ENCODE measurements at places on chromosomes 11 and 22.

- DNase-seq = no peak
Measured at GRCh38 chr11:17403980-17404759, 15.7 kb upstream of the KCNJ11 start.

- DNase-seq = no peak
Measured at GRCh38 chr22:41070665-41071331, 21.6 kb upstream of the EP300 start.

DNA sequence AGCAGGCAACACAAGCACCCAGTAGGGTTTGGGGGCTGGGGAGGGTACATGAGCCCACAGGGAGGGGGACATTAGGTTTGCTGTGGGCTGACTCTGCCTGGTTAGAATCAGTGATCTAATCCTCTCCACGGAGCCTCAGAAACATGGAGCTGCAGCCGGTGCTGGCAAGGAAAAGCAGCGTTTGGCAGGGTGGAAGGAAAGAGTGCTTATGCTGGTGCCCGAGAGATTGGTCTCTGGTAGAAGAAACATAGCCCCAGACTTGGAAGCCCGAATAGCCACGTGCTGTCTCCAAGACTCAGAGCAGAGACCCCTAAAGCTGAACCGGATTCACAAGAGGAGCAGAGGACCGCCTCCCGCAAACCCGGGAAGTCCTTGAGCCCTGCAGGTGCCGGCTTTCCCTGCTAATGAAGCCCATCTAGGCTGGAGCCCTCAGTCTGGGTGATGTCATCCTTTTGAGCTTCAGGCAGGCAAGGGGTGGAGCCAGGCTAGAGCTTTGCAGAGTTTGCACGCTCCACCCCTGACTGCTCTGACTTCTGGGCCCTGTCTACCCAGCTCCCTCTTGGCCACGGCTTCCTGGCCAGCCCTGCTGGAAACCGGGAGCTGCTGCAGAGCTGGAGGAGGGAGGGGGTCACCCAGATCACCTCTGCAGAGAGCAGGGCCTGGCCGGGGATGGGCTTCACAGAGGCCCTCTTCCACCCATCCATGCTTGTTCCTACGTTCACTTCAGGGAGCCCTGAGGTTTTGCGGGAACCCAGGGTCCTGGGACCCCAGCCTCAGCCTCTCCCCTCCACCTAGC lies 35.0 kb upstream of the JAM3 start:
- no peak for DNase-seq

- no peak for DNase-seq
Measured at GRCh38 chr11:11463405-11463804, 110.4 kb upstream of the CSNK2A3 start.

GRCh38 chr11:110026858-110027626 lies 66.2 kb upstream of the ZC3H12C start:
- DNase-seq = no peak

GRCh38 chr11:1341928-1342524 lies 32.6 kb upstream of the TOLLIP start:
- no peak for DNase-seq

DNA sequence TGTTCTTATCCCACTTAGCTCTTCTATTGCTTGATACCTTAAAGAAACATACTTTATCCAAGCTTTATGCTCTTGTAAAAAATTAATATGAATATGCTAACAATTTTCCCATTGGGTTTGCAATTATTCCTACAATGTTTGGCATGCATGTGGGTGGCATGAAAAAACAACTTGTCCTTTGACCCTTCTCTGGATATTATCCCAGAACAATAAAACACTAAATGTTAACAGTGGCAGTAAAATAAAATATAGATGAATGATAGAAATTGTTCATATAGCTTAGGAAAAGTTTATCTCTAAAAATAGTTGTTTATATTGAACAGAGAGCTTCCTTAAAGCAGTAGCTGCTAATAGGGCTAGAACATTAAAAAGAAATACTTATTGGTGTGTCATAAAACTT lies 860.5 kb upstream of the LRRC4C start:
- DNase-seq = no peak

DNA sequence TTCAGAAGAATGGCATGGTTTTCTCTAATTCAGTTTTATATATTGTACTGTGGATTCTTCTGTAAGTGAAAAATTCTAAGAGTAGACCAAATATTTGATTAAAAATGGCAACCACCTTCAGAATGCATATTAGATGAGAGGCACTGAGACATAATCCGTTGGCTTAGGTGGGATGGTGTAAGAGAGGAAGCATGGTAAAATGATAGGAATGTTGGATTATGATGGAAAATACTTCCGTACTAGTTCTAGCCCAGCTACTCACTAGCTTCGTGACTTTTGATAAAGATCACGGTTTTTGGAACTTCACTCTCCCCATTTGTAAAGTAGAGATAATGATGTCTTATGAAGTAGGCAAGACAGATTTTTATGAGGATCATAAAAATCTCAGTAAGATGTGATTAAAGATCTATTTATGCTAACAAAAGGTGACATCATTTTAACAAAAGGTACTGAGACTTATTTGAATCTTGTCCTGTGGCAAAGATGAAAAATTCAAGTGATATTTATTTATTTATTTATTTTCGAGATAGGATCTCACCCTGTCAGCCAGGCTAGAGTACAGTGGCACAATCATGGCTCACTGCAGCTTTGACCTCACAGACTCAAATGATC lies 37.5 kb downstream of the UVRAG start:
- DNase-seq = no peak

DNA sequence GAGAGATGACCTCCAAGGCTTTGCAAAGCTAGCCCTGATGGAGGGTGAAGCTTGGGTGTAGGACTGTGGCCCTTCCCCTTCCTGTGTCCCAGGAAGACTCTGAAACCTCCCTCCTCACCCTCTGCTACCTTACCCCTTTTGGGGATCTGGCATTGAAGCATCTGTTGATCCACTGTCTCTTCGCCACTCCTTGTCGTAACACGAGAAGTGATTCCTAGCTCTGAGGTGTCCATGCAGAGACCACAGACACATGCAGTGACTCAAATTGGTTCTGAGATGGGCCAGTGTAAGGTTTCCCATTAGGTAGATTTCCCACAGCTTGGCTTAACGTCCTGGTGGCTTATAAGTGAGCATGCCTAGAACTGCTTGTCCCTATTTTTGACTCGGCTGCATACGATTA lies 101.4 kb downstream of the ZBTB16 start:
- DNase-seq = no peak

- DNase-seq = no peak
Measured at GRCh38 chr11:44178381-44178780, 82.9 kb downstream of the EXT2 start.

- no peak for DNase-seq
Measured at GRCh38 chr11:15229069-15229468, 114.3 kb downstream of the INSC start.

DNA sequence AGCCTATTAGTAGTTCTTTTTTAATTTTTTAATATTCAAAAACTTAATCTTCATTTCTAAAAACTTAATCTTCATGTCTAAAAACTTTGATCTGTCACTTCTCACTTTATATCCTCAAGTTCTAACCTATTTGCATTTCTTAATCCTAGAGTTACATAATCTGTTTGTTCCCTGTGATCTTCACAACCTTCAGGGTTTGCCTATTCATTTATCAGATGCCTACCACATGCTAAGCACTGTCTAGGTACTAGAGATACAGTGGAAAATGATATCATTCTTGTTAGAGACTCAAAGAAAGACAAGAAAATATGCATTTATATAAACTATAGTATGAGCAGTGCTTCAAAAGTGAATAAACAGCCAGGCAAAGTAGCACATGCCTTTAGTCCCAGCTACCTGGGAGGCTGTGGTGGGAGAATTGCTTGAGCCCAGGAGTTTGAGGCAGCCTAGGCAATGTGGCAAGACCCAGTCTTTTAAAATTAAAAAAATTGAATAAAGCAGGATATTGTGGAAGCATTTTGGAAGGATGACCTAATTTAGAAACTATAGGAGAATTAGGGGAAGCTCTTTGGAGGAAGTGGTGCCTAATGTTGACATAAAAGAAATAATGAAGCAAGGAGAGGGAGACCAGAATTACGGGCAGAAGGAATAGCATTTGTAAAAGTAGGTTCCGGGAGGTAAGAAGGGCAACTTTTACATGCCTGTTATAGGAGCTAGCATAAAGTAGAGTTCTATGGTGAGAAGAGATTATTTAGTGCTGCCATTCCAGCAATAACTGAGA lies 54.4 kb upstream of the GRK2 start:
- DNase-seq = no peak
